CD4-positive, CD25-positive, alpha-beta regulatory T cell (primary cell): ENCODE measurements at places on chromosomes 2 and 18.

DNA sequence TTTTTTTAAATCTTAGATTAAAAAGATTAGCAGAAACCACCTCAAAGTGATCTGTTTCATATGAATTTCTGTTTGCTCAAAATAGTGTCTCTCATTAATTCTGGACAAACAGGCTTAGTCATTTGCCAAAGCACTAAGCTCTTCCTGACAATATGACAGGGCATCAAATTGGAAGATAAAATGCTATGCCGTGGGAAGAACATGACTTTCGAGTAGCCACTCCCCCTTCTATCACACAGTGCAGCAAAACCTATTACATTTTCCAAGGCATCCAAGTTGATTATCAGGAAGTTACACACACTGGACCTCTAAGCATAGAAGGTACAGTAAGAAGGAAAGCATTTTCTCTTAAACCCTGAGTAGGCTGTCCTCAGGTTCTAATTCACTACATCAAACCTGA lies 89.5 kb downstream of the STK39 start:
- no peak for DNase-seq

DNA sequence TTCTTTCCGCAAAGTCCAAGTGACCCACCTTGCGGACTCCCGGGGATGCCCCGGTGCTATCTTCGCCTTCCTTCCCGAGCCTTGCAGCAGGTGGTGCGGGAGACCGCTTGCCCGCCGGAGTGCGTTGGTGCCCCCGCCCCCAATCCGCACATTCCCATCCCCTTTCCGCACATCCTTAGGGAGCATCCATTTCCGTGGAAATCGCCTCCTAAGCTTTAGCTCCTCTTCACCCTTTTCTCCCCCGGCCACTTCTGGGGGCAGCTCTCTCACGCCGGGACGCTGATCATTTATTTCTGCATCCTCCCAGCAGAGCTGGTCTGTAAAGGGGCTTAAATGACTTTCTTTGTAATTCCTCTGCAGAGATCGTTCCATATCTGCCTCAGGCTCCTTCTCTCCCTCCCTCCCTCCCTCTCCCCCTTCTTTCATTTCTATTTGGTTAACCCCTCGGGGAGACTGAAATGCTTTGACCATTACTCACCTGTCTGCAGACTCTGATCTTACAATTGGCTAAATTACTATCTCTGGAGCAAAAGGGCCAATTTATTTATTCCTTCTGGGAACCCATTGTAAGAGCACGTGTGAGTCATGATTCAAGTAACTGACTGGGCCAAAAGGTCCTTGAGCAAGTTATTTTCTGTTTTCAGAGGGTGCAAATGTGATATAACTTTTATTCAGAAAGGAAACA lies 1.3 kb upstream of the LYPD1 start:
- DNase-seq = no peak

DNA sequence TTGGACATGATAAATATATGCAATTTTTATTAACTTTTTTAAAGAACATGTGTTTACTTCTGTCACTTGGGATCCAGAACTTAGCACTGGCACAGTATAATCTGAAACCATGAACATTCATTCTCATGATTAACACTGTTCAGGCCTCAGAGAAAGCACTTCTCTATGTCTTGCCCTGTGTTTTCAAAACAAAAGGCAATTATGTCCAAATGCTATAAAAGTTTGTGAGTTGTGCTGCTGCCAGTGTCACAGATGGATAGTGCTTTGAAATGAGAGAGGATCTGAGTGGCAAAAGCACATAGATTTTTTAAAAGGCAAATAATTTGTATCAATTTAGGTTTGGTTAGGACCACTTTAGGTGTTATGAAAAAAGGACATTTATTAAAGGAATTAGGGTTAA lies 470.5 kb upstream of the FAM98A start:
- no peak for DNase-seq

DNA sequence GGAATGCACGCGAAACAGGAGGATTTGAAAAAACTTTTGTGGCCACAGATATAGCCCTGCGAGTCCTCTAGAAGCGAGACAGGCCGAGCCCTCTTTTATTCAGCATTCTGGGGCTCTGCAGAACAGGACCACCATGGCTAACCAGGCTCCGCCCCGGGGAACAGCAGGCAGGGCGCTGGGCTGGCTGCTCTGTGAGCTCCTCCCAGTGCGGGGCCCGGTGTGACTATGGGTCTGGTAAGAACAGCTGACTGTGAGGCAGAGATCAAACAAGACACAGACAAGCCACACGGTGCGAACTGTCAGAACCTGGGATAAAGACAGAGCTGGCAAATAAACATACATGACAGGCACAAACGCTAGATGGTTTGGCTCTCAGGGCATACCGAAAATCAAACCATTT lies 15.5 kb downstream of the PXDN start:
- no peak for DNase-seq

- DNase-seq = no peak
Observed at GRCh38 chr2:24594283-24594682, 103.2 kb downstream of the NCOA1 start.

GRCh38 chr2:232521959-232522622 lies 1.9 kb downstream of the PRSS56 start:
- DNase-seq = peak; percentile 47

DNA sequence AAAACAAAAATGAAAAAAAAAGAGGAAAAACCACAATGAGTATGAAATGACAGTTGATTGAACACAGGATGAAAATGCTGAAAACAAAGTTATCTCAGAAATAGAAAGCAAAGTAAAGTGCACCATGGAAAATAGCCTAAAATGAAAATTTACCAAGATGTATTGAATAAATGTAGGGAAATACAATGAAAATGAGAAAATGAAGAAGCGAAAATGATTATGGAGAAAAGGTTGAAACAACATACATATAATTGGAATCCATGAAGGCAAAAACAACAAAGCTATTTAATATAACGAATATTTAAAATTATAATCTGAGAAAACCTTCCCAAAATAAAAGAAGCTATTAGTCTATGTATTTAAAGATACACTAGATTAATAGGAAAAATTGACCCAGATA lies 147.4 kb downstream of the TMEM18 start:
- no peak for DNase-seq

DNA sequence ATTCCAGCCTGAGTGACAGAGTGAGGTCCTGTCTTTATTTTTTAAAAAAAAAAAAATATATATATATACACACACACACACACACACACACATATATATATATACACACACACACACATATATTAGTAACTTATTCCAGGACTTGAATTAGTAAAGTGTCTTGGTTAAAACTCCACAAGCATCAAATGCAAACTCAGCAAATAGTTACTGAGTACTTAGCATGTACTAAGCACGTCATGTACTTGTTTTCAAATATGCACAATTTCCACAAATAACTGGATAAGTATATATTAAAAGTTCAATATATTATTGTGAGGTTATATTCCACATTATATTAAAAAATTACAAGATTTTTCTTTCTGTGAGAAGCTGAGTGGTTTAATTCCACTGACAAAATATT lies 304.7 kb downstream of the ZEB2 start:
- no peak for DNase-seq

GRCh38 chr18:78511666-78512601 lies 467.7 kb upstream of the SALL3 start:
- DNase-seq = no peak

DNA sequence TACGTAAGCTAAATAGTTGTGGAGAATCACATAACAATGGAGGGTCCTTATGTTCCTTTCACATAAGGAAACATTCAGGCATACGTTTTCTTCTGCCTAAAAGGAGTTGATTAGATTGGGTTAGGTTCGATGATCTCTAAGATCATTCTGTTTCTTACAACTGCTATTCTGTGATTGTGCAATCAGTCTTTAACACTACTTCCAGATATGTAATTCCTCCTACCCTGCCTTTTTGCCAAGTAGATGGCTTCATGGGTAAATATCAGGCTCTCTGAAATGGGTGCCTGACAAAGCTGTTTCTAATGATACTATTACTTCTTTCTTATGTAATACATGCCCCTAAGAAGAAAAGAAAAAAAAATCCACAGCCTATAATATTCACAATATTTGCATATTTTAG lies 321.5 kb downstream of the XIRP2 start:
- DNase-seq = no peak

GRCh38 chr18:49944663-49945062 lies 131.3 kb upstream of the ACAA2 start:
- DNase-seq = peak; percentile 26

DNA sequence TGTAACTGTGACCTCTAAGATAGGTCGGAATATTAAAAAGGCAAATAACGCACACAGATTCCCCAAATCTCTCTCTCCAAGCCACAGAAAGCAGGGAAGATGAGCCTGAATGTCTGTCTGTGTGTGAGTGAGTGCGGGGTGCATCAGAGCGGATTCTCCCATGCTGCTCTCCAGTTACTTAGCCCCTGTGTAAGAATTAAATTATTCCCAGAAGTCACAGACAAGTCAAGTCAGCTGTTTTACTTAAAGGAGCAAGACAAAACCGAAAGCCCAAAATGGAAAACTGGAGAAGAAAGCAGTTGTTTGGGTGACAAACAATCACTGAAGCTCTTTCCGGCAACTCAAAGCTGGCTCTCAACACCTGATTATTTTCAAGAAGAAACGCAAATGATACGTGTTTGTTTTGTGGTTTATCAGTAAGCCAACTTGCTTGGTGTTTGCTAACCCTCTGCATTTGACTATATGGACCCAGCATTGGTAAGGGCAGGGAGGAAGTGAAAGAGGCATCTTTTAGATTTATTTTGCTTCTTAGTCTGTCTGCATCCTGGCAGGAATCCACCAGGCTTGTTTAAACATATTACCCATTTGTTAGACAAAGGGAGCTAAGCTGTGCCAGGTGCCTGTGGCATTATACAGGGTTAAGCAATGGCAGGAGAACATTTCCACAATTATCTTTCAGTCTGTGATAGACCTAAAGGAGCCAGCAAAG lies 121.5 kb upstream of the CREB1 start:
- no peak for DNase-seq

DNA sequence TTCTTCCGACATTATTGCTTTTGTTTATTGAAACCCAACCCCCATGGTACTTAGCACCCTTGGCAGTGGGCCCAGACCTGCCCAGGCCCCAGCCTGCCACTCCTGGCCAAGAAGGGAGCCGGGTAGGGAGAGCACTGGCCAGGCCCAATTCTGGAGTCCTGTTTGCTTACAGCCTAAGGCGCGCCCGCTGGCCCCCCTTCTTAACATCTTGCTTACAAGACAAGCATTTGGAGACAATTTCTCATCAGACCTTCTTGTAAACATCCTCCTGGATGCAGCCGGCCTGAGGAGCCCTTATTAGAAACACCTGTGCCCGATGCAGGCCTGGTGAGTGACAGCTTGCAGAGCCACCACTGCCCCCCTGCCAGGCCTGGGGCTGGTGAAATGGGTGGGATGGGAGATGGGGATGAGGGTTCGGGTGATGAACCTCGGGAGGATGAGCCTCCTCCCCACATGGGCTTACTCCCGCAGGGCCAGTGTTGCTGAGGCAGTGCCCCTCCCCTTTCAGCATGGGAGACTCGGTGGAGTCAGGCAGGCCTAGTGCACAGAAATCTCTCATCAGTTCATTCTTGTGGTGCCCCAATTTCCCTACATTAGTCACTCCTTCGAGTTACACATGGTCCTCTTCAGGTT lies 217.5 kb downstream of the CYP26B1 start:
- DNase-seq = no peak

GRCh38 chr2:212915121-212915782 lies 236.2 kb downstream of the IKZF2 start:
- DNase-seq = no peak

- no peak for DNase-seq
Observed at GRCh38 chr18:67621049-67621713, 104.7 kb upstream of the DSEL start.

- DNase-seq = no peak
Observed at GRCh38 chr2:201008296-201008829, 44.9 kb upstream of the ORC2 start.

- DNase-seq = no peak
Observed at GRCh38 chr2:30963184-30963583, 155.9 kb upstream of the CAPN13 start.

DNA sequence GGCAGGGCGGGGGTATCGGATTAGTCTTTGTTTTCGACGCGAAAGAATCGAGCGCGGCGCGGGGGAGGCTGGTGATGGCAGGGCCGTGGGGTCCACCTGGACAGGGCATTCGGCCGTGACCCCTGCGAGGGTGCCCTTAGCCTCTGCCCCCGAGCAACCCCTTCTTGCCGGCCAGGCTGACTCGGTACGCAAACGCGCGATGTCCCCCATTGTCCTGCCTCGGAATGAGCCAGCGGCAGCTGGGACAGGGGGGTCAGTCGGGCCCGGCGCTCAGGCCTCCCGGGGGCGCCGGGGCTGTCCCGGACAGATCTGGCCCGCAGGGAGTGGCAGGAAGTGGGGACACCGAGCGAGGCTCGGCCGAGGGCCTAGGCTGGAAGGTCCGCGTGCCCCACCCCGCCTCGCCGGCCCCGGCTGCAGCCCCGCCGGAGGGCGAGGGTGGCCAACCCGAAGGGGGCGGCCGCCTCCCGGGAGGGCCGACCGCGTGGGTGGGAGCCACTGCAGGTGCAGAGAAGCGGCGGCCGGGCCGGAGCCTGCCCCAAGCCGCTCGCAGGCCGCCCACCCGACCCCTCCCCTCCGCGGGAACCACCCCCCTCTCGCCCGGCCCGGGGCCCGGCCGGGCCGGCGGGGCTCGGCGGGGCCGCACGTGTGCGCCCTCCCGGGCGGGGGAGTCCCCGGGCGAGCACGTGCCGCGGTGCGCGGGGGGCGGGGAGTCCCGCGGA lies at the start of gene TET3:
TSS of gene TET3 (plus strand) at position 708 of the 719 bp plus-strand sequence. CDS start 1,494 bp downstream, outside the sequence.
- no peak for DNase-seq
